ENCODE measurements at places on chromosomes 3 and 15.

DNA sequence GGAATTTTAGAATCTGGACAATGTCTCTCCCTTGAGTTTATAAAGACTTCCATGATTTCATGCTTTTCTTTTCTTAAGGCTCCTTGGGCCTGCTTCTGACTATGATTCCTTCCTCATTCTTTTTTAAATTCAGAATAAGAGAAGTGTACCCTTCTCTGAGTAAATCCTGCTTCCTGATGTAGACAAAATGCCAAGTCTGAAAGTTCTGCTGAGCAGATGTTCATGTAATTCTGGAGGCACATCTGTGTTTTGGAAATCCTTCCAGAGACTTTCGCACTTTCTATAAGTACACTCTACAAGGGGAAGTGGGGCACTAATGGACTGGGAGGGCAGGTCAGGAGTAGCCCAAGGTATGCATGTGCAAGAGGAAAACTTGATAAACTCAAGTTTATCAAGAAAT, 24.8 kb downstream of the TPM1 start:
- ATAC-seq: no peak

GRCh38 chr3:127690823-127691452, 18.2 kb downstream of the ABTB1 start:
- peak; percentile 89 for ATAC-seq

DNA sequence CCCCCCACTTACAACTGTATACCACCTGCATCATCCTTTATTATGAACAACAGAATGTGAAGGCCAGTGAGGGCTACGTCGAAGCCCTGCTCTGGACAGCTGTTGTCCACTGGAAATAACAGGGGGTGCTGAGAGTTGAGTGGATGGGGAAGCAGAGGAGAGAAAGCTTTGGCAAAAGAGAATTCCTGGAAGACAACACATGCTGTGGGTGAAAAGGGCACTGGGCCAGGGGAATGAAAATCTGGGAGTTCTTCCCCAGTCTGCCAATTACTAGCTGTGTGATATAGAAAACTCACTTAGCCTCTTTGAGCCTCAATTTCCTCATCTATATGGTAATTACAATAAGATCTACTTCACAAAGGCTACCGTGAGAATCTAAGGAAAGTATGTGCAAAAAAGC, 40.7 kb downstream of the FSTL1 start:
- ATAC-seq: no peak

DNA sequence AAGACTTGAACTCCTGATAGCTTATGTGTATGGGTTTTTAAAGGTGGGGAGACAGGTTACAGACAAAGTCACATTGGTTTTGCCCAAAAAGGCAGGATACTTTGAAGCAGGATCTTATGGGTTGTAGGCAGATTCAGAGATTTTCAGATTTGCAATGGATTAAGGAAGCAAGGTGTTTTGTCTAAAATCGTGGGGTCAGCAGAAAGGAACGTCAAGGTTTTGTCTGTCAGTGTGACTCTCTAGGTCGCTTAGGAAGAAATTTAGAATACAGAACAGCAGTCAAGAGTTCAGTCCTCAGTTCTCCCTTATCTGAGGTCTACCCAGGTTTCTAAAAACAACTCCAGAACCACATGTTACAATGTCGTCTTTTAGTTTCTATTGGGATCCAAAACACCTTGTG, 361.0 kb downstream of the SQOR start:
- no peak for ATAC-seq

DNA sequence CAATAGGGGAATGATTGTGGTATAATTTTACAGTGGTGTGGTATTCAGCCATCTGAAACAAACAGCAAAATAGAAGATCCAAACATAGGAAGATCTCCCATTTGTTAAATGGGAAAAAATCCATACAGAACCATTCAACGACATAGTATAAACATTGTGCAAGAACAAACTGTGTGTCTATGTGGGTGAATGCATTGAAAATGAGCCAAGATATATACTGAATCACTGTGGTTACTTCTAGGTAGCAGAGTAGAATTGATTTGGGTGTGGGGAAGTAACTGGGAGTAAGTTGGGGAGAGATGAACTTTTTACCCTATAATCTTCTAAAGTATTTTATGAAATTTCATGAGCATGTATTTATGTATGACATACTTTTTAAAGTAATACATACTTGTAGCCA, 123.1 kb upstream of the UMPS start:
- ATAC-seq: no peak

- ATAC-seq: peak; percentile 46
Measured at GRCh38 chr15:70853318-70853972, 512 bp downstream of the LARP6 start.

GRCh38 chr3:9033867-9034266, 70.6 kb upstream of the RAD18 start:
- ATAC-seq: no peak

- ATAC-seq: no peak
Measured at GRCh38 chr3:172031996-172032395, 7.4 kb upstream of the FNDC3B start.

DNA sequence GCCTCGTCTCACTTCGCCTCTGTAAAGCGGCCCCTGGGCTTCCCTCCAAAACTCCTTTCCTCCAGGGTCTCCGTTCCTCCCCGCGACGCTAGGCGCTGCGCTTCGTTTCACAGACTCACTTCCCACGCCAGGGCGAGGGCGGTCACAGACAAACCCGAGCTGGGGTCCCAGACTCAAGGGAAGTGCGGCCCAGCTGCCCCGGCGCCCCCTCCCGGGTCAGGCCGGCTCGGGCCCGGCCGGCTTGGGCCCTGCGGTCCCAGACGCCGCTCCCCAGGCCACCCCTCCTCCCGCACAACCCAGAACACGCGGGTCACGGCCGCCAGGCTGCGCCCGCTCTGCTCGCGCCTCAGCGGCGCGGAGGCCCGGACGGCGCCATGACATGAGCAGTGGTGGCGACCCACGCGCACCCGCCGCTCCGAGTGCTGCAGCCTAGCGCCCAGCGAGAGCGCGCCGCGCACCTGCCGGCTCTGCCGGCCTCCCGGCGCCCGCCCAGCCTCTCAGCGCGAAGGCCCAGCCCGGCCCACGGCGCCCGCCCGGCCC, 547 bp downstream of the NUP210 start:
- peak; percentile 73 for ATAC-seq

GRCh38 chr3:58307639-58308215, 1.4 kb downstream of the HTD2 start:
- peak; percentile 24 for ATAC-seq

DNA sequence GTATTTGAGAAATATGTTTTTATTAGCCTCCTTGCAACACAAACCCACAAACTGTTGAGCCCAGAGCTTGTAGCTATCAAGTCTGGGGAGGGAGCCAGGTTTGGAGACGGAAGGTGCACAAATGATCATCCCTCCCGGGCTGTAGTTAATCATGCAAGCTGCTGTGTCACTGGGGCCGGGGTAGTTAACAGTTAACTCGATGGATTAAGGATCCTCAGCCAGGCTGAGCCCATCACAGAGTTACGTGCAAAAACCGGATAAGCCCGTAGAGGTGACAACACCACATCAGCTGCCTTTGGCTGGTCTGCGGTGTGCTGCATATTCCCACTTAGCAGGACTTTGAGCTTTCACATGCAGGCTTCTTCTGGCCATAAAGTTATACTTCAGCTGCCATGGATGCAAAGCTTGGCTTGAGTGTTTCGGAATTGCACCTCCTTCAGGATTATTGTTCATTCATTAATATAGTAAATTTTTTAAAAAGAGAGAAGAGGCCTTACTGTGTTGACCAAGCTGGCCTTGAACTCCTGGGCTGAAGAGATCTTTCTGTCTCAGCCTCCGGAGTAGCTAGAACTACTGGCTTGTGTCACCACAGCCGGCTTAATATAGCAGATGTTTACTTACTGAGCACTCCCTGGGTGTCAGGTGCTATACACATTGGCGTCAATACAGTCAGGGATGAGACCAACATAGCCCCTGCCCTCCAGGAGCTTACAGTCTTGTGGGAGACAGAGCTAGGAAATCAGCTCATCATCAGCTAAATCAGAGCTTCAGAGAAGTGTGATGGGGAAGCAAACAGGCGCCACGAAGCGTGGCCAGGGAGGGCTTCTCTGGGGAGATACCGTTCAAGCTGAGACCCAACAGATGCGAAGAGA, 226.8 kb upstream of the BHLHE40 start:
- no peak for ATAC-seq

DNA sequence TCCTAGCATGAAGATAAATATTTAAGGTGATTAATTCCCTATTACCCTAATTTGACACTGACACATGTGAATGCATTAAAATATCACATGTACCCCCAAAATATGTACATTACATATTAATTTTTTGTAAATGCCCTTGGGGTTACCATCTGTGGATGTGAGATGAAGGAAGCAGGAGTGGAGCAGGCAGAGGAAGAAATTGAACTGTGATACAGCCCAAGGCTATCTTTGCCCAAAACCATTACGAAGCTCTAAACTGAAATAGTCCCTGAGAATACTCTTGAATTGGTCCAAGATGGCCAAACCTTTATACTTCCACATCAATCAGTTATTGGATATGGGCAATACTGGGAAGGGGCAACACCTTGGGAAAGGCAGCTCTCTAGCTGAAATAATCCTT, 105.0 kb downstream of the CLASP2 start:
- no peak for ATAC-seq

DNA sequence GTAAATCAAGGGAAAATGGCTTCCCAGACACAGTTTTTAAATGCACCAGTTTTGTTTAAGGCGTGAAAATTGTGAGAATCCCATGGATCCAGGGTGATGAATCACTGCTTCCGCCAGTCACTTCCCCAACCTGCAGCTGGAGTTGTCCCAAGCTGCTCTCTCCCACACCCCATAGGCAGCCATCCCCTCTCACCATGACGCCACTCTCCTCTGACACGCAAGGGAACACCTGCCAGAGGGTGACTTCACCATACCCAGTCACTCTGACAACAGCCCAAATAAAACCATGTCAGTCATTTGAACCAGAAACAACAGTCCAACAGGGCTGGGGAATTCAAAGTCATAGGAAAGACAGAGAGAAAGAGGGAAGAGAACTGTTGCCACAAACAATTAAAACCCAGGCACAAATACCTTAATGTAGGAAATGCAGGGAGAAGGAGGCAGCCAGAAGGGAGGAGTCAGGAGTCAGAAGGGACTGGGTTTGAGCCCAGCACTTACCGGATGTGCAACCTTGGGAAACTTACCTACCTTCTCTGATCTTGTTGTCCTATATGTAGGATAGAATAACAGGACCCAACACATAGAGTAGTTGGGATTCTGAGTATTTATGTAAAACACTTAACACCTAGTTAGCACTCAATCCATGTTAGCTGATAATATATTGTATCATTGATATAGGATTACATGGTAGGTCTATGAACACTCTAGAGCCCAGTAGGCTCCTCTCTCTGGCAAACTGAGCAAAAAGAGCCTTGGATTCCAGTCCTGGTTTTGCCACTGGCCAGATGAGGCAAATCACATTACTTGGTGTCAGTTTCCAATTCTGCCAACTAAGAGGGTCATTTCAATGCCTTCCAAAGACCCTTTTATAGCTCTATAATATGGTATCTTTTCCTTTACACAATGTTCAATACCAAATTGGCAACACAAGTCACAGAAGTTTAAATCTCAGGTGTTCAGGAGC, 326.3 kb upstream of the ICE2 start:
- no peak for ATAC-seq

GRCh38 chr15:68298882-68299381, 21.4 kb downstream of the FEM1B start:
- ATAC-seq: no peak

DNA sequence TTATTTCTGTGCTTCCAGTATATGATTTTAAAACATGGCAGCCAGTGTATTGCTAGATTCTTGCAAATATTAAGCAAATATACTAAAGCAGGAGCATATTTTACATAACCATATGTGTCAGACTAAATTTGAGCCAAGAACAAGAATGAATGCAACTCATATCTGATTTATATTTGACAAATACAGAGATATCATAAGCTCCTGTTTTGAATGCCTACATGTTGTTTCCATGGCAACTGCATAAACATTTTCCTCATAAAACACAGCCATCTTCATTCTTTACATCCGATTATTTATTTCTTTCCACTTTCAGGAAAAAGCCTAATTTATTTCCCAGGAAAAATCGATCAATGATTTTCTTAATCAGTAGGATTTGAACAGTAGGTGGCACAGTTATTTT, 172.2 kb upstream of the TSPAN3 start:
- ATAC-seq: no peak

DNA sequence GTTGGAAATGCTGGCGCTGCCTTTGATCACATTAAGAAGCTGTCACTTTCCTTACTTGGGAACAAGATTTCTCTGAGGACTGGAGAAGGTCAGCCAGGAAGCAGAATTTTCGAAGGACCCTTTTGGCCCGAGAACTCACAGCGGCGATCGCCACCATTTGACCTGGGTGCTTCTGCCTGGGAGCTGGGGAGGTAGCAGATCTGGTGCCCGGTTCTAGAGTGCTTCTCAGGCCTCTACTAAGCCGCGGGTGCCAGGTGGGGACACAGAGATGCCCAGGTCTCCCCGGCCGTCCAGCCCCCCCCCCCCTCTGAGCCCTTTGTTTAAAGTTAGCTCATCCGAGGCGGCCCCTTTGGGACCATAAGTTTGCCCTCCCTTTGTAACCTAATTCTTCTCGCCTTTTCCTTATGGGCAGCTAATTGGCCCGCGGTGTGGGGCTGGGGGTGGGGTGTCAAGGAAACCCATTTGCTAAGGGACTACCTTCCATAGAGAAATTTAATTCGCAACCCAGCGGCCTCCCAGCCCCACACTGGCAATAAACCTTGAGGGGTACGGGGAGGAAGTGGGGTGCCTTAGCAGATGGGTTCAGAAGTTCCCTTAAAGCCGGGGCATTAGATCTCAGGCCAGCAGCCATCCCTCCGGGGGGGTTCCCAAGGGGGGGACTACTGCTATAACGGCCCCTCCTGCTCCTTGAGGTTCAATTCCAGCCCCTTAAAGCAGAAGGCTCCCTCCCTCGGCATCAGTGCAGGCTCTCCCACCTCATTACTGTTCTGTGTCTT, 1.9 kb downstream of the GATA2 start:
- ATAC-seq: no peak

DNA sequence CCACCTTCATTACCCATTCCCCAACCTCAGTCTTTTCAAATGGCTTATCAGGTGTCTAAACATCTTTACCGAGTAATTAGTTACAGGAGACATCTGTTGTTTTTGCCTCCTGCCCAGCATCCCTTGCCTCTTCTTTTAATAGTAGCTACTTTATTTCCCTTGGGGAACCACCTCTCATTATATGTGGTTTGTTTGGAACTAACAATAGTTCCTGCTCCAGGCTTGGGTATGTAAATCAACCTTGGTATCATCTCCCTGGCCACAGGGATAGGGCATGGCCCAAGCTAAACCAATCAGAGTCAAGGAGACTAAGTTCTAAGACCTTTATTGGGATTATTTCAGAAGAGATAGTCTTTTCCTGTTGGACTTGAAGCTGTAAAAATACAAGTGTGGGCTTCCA, 76.6 kb downstream of the ETV5 start:
- no peak for ATAC-seq

GRCh38 chr3:9276761-9277370, 27.4 kb upstream of the SRGAP3 start:
- ATAC-seq: no peak

DNA sequence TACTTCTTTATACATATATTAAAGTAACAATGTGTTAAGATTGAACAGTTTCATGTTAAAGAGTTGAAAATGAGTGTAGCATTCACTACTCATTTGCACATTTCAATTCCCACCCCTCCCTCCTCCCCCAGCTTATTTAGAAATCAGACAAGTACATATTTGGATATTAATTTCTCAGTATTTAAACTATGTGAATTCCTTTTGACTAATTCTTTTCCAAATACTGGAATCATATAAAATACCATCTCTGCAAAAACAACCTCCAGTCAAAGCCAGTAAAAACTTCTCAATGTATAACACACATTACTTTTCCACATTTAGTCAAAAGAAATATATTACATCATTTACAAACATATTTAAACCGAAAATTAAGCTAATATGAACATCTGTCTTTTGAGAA, 25.5 kb upstream of the SHC4 start:
- ATAC-seq: no peak

GRCh38 chr3:182711261-182711683, 82.0 kb upstream of the ATP11B start:
- ATAC-seq: no peak
